ENCODE measurements at places on chromosomes 7 and 10.

DNA sequence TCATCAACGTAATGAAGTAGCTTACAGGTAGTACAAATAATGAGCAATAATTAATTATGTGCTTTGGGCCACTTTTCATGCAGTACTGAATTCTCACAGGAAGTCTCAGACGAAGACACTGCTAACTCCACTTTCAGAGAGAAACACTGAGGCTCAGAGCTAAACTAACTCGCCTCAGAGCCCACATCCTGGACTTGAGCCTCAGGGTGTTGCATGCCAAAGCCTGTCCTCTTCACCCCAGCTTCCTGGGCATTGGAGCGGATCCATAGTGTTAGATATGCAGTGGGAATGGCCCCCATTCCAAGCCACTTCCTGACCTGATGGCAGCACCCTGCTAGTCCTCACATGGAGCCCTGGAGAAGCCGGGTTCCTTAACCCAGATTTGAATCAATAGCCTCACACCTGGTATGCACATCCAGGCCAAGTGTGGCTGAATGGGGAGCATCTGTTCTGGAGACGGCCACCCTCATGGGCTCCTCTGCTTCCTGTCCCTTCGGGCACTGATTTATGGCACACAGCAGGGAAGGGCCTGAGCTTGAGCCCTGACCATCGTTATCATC lies 265.1 kb upstream of the ZNF32 start:
- no peak for DNase-seq

DNA sequence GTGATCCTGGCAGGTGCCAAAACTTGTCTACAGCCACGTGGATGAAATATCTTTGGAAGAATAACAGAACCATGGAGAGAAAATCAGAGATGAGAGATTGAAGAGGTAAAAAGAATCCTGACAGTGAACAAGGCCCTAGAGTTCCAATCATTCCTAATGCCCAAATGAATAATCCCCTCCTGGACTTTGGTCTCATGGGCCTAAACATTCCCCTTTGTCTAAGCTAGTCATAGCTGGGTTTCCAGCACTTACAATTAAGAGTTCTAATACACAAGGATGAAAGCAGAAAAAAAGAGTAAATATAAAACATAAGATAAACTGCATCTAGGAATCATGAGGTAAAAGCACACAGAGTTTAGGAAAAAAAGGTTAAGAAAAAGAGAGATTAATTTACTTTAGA lies 40.2 kb downstream of the ARHGAP12 start:
- DNase-seq, result no peak

DNA sequence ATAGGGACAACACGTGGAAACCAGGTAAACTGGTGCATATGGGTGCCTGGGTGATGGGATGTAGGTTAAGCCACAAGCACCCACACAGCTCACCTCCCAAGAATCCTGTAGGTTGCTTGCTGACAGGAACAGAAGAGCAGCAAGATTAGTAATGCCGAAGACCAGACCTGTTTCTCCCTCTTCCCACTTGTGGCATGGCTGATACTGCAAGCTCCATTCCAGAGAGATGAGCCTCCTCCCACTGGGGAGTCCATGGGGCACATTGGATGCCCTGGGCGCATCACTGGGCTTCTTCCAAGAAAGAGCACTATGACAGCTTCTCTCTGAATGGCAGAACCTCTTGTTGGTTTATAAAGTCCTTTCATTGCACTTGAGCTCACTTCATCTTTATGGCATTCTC lies 44.4 kb upstream of the LOXL4 start:
- no peak for DNase-seq

- no peak for DNase-seq
These were observed 243.0 kb downstream of the WDR37 start for GRCh38 chr10:1299041-1299726.

- no peak for DNase-seq
These were observed 105.5 kb upstream of the TBX20 start for GRCh38 chr7:35359423-35359822.

DNA sequence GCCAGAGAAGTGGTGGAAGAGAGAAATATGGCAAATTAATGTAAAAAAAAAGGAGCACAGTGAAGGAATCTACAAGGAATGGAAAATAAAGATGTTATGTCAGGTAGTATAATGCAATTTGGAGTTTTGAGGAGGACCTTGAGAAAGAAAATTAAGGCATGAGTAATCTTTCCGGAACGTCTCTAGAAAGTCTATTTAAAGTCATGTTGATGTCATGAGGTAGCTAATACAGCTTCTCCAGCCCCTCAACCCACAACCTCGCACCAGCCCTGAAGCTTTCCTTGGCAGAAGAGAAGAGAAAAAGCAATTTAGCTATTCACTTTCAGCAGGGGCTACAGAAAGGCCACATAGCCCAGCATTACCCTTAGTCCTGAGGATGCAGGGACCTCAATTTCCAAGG lies 22.5 kb downstream of the TRDMT1 start:
- no peak for DNase-seq

- peak; percentile 83 for DNase-seq
These were observed 871 bp downstream of the ST7 start for GRCh38 chr7:116953906-116954838.
